ENCODE measurements at places on chromosomes 4 and X.

- DNase-seq = no peak
These were observed 179.5 kb upstream of the GATB start for GRCh38 chr4:151940291-151940690.

DNA sequence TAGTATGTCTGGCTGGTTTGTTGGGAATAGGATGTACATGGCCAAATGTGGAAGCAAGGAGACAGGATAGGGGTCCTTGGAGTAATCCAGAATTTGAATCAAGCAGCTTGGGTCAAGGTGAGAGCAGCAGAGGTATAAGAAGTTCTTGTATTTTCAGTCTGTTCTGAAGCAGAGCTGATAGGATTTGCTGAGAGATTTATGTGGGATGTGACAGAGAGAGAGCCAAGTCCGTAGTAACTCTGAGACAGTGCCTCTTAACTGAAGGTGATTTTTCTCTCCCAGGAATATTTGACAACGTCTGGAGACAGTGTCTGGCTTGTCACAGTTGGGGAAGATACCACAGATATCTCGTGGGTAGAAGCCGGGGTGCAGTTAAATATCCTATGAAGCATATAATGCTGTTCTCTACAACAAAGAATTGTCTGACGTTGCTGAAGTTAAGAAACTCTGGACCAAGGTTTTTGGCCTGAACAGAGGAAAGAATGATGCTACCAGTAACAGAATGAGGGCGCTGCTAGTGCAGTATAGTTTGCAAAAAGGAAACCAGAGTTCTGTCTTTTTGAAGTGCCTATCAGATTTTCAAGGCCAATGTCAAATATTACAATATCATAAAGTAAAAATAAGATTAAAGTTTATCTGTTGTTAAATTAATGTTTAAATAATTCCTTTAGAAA is 184.0 kb downstream of the ARHGAP24 start:
- no peak for DNase-seq

DNA sequence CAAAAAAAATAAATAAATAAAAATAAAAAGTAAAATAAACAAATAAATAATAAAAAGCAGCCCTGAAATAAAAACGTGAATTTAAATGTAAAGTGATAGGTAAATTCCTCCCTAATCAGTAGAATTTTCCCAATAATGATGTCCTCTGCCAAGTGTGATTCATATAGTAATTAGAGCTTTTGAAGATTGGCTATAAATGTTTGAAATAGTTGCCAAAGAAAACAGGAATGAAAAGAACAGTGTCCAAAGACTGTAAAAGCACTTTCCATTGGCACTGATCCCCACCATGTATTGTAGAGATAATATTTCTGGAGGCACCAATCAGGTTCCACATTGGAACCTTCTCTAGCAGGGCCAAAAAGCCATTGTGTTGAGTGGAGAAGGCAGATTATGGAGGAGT is 25.9 kb upstream of the SMARCAD1 start:
- DNase-seq = no peak

DNA sequence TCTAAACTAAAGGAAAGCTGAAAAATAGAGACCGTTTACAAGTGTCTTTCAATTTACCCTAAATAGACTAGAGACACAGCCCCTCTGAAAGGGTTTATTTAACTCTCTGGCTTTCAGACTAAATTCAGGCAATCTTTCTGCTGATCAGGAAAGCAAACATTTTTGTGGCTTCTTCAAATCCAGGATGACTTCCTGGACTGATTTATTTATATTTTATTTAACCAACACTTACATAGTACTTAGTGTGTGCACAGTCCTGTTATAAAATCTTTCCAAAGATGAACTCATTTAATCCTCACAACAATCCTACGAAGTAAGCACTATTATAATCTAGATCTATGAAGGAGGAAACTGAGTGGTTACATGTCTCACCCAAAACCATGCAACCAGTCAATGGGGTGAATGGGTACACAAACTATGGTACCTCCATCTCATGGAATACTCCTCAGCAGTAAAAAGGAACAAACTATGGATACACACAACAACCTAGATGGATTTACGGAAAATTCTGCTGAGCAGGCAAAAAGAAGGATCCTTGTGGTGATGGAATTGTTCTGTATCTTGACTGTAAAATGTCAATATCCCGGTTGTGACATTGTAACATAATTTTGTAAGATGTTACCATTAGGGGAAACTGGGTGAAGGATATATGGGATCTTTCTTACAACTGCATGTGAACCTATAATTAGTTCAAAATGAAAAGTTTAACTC is 64.1 kb upstream of the MAMLD1 start:
- no peak for DNase-seq

DNA sequence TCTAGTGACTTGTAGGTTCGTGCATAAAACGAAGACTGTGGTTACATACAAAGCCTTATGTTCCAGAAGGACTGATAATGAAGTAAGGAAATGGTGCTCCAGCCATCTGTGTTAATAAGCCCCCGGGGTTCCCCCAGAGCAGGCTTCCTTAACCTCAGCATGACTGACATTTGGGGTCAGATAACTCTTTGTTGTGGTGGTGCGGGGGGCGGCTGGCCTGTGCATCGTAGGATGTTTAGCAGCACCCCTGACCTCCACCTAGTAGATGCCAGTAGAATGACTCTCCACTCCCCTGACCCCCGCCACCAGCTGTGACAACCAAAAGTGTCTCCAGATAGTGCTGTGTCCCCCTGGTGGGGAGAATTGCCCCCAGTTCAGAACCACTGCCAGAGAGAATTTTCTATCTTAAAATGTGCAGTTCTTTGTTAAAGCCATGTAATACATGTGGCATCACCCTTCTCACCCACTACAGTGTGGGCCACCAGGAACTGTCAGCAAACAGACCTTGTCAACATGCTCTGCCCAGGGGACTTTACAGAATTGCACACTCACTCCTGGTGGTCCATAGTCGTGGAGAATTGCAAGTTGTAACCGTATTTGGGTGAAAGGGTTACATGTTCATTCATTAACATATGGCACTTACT is 7.5 kb downstream of the SH3KBP1 start:
- no peak for DNase-seq

GRCh38 chr4:145565328-145565727 is 53.9 kb upstream of the MMAA start:
- DNase-seq = no peak

- DNase-seq = no peak
These were observed 129.6 kb downstream of the IL1RAPL2 start for GRCh38 chrX:104695593-104695992.

GRCh38 chr4:142728233-142728632 is 117.9 kb downstream of the INPP4B start:
- no peak for DNase-seq

GRCh38 chrX:17529151-17529745 is 154.2 kb downstream of the NHS start:
- no peak for DNase-seq

DNA sequence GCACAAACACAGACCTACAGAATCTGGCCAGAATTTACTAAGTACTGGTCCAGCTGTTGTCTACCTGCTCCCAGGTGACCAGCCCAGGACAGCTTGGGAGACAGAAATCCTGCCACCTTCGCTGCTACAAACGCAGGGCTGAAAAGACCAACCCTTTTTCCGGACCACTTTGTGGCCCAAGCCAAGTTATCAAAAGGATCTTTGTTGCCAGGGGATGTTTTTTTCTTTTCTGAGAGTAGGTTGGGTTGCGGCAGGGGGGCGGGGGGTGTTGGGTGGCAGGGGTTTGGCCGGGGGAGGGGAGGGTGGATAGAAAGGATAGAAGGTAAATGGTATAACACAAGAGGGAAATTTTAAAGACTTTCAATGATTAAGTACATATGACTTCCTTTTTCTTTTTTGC is 63.4 kb downstream of the STOX2 start:
- DNase-seq = no peak

- DNase-seq = no peak
These were observed 991 bp upstream of the ITIH6 start for GRCh38 chrX:54799046-54799445.

- no peak for DNase-seq
These were observed 3.3 kb upstream of the CXCL9 start for GRCh38 chr4:76010576-76010975.

DNA sequence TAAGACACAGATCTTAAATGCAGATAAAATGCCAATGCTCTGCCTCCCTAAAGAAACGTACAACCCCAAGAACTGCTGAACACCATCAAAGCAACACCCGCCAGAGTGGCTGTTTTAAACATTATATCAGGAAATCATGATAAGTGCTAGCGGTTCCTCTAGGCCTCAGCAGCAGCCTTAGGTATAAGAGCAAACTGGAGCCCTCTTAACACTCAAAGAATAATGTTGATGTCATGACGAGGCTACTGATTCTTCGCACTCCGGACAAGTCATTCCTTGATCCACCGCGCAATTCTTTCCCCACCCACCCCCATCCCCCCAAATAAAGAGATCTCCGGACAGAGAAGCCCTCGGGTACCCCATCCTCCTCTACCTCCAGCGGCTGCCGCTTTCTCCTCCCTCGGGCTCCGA is 507 bp downstream of the LIN54 start:
- DNase-seq = no peak
